WTC11 (cell line): ENCODE measurements at places on chromosomes 6 and 20. TPM values are rescaled to one million over a fixed set of nuclear protein-coding genes. Genes with fewer than 3 reads are reported as not detected.

NFKBIE gene
- total RNA-seq = 8.3 to 10.4 TPM (median 10.3 TPM) in 3 replicates

GRCh38 chr6:141593311-141593710 lies 539.4 kb upstream of the GJE1 start:
- no peak for DNase-seq

MMP24 gene
- 6.6 to 16.8 TPM (median 7.2 TPM) in 3 replicates for total RNA-seq

DNA sequence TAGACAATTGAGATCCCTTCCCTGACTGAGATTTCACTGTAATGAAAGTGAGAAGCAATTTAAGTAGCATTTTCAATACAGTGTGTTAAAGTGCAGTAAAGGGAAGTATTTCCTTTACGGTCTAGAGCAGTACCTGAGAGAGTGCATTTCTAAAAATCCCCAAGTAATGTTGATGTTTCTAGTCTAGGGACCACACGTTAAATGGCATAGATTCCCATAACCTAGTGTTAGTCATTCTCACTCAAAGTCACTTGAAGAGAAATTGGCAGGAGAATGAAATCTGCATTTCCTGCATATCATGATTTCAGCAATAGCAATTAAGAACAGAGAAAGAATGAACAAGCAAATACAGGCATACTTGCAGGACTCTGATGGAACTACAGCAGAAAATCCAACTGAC lies 67.9 kb downstream of the CGA start:
- no peak for DNase-seq

DNA sequence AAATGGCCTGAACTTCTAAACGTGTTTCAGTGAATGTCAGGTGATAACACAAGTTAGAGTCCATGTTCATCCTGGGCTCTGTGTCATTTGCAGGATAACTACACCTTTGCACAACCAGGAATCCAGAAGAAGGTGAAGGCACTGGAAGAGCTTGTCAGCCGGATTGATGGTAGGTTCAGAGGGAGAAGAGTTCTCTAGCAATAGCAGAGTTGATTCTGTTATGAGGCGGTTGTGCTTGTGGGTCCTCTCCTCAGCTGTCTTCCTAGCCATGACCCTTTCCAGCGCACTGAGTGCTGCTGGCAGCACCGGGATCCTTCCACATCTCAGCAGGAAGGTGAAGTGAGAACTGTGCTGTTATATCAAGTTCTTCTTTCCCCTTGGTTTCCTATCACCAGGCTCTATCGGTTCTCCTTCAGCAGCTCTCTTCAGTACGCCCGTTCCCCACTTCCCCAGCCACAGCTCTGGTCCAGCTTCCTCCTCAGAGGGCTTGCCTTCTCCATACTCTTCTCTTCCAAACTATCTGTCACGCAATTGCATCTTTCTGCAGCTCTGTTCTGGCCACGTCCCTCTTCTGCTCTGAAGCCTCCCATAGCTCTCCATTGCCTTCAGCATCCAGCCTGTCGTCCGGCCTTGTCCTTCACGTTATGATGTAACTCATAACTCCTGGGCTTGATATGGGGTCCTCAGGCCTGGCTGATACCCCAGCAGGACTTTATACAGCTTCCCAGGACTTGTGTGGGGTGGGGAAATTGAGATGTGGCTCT lies 39.9 kb upstream of the RNF8 start:
- DNase-seq = no peak

- DNase-seq = no peak
These were observed 21.7 kb upstream of the HLA-B start for GRCh38 chr6:31378721-31379103.

GJA10 gene
- not detected in 3 replicates for total RNA-seq

- no peak for DNase-seq
These were observed 329.1 kb downstream of the LAMA2 start for GRCh38 chr6:129212081-129212480.

GRCh38 chr6:33010356-33010755 lies 965 bp upstream of the HLA-DOA start:
- no peak for DNase-seq

GRCh38 chr6:91575032-91575431 lies 988.2 kb upstream of the MAP3K7 start:
- no peak for DNase-seq
